ENCODE measurements at places on chromosomes 12 and 14.

GRCh38 chr12:12779529-12779928 lies 5.9 kb upstream of the APOLD1 start:
- peak; percentile 35 for DNase-seq

GRCh38 chr14:82394916-82395315 lies 861.3 kb upstream of the SEL1L start:
- no peak for DNase-seq

GRCh38 chr14:63727736-63728728 lies at the start of gene SGPP1:
SGPP1 (minus strand) TSS chr14:63728065; CDS start chr14:63727944, 121 bp downstream.
- peak; percentile 88 for DNase-seq

DNA sequence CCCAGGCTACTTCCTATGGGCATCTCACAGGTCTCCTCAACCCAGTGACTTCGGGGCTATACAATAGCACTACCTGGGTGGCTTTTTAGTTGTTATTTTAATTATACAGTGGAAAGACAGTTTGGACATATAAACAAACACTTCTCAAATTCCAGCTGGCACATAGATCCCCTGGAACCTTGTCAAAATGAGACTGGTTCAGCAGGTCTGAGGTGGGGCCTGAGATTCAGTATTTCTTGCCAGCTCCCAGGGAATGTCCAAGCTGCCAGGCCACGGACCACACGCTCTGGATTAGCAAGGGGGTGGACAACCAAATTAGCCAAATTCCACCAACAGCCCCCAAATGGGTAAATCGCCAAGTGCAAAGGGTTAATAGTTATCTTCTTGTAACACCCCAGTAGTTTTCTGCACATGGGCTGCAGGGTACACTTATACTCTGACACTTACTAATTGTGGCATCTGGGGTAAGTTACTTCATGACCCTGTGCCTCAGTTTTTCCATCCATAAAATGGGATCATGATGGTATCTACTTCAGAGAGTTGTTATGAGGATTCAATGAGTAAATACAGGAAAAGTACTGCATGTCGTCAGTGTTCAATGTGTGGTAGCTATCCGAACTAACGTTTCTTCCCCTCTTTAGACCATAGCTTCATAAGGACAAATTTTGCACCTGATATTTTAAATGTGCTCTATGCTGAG lies 789.4 kb upstream of the TBX3 start:
- DNase-seq, result no peak

GRCh38 chr14:96911499-96912149 lies 114.4 kb downstream of the VRK1 start:
- DNase-seq, result no peak

DNA sequence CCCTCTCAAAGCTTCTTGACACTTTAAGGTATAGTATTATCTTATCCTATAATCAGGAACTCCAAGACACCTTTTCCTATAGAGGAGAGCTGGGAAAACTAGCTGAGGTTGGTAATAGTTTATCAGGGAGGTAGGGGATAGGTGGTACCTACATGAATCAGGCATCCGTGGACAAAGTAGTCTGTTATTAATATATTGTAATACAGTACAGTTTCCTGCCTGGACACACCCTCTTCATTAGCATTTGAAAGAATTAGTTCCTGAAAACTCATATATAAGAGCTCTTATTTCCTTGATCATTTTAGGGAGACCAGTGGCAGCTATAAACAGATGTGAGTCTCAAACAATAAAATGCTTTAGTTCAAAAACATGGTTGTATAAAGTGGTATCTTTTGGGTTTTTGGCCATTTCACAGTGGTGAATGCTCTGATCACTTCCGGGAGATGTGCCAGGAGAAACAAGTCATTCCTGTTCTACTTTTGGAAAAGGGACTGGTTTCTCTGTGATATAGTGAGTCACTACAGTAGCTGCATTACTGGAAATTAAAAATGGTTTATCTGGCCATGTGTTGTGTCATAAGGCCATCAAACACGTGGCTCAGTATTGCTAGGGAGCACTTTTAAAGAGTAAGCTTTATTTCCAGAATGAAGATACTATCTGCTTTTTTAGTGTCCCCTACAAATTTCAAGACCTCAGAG lies 98.1 kb downstream of the KLRB1 start:
- no peak for DNase-seq

DNA sequence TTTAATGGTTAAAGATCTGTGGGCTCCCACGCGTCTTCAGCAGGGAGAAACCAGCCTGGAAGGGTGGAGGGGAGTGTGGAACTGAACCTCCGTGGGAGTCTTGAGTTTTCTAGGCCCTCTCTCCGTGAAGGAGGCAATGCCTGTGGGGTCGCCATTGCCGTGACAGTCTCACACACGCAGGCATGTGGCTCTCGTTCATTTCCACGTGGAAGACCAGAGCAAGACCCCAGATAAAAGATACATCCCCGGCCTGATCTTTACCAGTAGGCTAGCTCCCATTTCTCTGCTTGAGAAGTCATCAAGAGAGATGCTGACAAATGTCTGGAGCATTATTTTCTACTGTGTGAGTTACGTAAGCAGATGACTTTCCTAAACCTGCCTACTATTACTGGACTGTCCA lies 491.7 kb upstream of the LMO3 start:
- DNase-seq, result no peak

DNA sequence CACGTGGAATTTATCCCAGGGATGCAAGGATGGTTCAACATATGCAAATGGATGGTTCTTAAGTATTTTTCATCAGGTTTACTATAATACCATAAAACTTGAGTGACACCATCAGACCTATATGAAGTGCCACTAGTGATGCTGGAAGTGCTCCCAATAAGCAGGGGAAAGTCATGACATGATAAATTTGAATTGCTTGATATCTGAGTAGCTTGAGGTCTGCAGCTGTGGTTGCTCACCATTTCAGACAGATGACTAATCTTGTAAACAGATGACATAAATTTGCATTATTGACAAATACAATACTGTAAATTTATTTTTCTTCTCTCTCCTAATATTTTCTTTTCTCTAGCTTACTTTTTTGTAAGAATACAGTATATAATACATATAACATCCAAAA lies 13.7 kb upstream of the PRPF39 start:
- no peak for DNase-seq

DNA sequence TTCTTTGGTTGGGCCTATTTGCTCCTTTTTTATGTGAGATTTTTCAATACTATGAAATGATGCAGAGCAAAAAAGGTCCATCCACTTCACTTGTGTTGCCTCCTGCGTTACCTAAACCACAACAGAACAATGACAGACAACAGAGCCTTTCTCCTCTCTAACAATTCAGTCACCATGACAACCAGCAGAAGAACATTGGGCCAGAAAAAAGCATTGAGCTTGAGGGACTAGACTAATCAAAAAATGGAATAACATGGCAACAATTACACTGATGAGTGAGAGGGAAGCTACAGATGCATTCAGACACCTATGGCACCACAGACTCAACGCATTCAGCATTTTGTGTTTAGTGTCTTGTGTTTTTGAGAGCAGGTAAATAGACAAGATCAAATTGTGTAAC lies 44.6 kb upstream of the PTCSC3 start:
- peak; percentile 67 for DNase-seq

DNA sequence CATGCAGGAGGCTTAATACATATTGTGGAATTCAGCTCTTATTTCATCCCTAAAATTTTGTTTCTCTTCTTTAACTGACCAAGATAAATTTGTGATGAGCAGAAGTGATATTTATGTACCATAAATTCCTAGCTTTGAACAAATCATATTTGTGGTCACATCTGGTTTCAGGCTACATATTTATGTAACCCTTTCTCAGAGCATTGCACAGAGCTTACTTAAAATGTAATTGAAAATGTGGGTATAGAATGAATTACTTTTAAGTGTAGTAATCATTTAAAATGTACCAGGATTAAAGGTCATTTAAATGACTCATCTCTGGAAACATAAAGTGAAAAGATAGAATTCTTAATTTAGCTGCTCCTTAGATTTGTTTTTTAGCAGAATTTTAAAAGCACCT lies 129.9 kb upstream of the FRMD6 start:
- no peak for DNase-seq

DNA sequence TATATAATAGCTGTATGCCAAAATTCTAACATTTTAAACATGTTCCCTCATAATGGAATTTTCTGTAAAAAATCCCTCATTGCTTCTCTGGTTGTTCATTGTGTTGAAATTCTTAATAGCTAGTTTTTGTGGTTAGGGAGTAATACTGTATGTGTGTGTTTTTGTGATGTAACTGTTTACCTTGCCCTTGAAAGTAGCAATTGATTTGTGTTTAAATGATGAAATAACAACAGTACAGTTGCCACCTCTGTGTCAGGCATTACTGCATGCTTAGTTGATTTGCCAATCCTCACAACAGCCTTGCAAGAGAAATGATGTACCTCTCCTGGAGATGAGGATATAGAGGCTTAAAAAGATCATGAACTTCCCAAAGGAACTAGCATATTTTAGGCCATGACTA lies 94.9 kb downstream of the DAAM1 start:
- no peak for DNase-seq

- no peak for DNase-seq
Observed at GRCh38 chr12:128942960-128943477, 89.7 kb downstream of the GLT1D1 start.
